Caudate nucleus (tissue), 63 donors: ENCODE measurements at places on chromosomes 2 and 18.
A peak's percentile ranks its signal among the peaks of the same experiment; 100 is the strongest.

DNA sequence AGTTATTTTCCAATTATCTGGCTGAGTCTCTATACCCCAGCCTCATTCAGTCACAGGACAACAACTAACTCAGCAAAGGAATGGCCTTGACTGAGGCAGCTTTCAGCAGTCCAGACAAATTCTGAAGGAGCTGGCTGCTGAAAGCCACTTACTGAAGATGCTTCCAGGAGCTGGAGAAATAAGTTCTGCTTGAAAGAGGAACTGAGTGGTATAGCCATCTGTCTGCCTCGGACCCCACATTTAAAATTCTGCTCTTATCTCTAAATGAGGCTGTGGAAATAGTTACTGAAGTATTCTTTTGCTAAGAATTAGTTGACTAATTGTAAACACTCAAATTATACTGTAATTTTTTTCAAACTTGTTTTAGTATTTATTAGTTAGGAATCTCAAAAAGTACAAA, 9.1 kb upstream of the GPD2 start:
- no peak for DNase-seq

DNA sequence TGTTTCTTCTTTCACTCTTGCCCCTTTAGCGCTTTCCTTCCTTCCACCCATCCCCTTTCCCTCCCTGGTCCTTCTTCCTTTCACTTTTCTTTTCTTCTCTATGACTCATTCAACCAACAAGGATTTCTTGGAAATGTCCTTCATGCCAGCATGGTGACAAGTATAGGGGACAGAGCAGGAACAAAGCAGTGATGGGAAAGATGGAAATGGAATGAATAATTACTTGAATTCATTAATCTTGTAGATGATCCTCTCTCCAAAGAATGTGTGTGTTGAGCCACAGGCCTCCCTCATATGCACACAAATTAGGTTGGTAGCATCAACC, 1.5 kb downstream of the VAMP5 start:
- no peak for DNase-seq

- no peak for DNase-seq
Observed at GRCh38 chr2:241771286-241772062, 5.1 kb upstream of the GAL3ST2 start.

DNA sequence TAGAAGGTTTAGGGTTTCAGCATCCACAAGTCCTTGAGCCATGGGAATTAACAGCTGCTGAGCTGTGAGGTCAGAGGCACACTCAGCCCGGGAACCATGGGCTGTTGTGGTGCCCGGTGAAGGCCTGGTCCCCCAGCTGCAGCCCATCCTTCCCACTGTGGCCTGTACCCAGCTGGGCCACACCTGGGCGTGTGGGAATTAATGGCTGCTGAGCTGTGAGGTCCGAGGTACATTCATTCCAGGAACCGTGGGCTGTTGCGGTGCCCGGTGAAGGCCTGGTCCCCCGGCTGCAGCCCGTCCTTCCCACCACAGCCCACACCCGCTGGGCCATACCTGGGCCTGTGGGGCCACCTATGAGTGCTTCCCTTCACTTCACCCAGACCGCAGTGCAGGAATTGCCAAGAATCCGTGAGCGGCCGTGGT, 25.2 kb downstream of the TMEM18 start:
- DNase-seq = no peak

GRCh38 chr18:73503326-73503725, 635.5 kb upstream of the NETO1 start:
- no peak for DNase-seq

DNA sequence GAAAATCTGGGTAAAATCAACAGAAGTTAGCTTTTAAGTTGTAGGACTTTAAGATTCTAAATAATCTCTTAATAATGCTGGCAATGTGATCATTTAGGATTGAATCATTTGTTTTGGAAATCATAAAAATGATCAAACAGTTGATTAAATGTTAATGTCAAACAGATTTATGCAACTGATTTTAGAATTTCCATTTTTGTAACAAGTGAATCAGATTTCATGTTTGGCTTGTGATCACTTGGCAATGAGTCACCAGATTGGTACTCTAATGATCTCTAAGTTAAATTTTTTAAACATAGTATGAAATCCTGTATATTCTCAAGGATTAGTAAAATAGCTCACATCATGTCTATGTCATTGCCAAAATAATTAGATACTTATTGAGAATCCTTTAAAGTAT, 50.1 kb upstream of the UNC80 start:
- no peak for DNase-seq

GRCh38 chr18:50199921-50200320, 5.0 kb upstream of the MYO5B start:
- DNase-seq = no peak

DNA sequence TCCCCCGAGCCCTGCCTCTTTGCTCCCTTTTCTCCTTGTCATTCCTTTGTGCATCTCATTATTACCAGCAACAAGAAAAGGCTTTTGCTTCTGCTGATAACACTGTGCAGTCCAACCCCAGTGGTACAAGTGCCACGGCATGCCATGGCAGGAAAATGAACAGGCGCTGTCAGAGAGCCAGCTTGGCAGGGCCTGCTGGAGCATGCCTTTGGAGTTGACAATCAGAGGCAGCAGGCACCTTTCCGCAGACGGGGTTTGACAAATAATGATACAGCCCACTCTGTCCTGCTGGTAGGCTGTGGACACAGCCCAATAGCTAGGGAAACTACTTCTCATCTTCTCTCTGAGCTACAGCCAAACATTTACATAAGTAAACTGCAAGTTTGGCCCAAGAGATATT, 243.9 kb upstream of the LRRTM1 start:
- peak; percentile 1 for DNase-seq

DNA sequence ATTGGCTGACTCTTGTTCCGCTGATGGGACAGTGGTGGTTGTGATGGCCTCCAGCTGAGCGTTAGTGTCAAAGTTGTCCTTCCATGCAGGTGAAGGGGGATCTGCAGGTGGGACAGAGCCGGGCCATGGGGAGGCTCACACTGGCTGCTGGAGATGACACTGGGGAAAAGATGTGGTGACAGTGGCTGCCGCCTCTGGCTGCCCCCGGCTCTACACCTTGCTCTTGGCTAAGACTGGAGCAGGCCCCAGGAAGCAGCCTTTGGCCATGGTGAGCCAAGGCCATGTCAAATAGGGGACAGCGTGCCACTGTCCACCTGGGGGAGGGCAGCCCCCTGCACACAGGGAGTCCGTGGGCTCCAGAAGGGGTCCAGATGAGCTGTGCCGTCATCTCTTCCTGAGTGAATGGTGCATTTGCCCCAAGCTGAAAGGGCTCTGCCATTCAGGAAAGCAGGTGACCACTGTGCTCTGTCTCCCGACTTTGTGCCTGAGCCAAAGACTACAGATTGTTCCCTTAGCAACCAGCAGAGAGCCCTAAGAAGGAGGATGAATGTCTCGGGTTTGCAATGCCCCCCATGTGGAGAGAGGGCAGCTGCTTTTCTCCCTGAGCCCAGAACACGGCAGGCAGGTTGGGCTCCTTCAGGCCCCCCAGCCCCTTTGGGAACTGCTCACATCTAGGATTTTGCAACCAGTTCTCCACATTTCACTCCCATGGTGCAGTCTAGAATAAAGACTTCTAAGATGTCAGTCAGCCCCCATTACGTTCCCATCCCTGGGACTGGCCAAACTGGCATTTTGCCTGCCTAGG, 79.1 kb upstream of the BCL2L11 start:
- DNase-seq = no peak

- no peak for DNase-seq
Observed at GRCh38 chr2:143480086-143480485, 350.9 kb downstream of the ARHGAP15 start.

GRCh38 chr2:181662287-181662686, 5.4 kb upstream of the CERKL start:
- no peak for DNase-seq

DNA sequence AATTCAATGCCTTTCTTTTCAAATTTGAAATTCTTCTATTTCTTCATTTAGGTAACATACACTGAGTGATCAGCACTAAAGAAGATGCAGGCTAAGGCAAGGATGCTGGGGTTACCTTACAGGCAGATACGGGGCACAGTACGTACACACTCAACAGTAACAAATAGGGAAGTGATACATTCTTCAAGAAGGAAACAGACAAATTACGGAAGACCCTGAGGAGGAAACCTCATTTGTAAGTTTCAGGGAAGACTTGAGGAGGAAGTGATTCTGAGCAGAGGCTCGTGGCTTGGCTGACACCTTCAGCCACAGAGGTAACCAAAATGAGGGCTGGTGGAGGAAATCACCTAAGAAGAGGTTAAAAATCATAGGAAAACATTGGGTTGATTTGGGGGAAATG, 1108.3 kb upstream of the KLHL29 start:
- DNase-seq = no peak
